ENCODE measurements at places on chromosomes 1 and 21.

GRCh38 chr1:51324251-51325010 lies 5.9 kb downstream of the TTC39A start:
- no peak for DNase-seq

- no peak for DNase-seq
Measured at GRCh38 chr21:41547111-41547510, 39.2 kb upstream of the TMPRSS2 start.

DNA sequence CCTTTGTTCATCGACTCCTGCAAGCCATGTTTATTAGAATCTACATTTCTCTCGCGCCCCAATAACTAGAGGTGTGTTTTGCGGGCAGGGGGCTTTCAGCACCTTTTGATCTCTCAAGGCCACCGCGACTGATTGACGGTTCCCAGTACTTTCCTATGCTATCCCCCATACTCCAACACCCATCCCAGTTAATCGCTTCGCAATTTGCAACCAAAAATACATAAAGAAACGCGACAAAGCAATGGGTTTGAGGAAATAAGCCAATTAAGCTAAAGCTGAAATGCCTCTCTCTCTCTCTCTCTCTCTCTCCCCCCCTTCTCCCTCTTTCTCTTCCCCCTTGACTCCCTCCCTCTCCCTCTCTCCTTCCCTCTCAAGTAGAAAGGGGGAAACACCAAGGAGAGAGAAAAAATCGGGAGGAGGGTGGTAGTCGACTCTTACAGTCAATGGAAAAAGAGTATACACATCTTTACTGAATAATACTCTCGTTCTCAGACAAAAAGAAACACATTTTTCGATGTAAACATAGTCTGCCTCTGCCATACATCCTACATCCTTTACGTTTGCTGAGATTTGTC lies 128.0 kb upstream of the DPYD start:
- no peak for DNase-seq

DNA sequence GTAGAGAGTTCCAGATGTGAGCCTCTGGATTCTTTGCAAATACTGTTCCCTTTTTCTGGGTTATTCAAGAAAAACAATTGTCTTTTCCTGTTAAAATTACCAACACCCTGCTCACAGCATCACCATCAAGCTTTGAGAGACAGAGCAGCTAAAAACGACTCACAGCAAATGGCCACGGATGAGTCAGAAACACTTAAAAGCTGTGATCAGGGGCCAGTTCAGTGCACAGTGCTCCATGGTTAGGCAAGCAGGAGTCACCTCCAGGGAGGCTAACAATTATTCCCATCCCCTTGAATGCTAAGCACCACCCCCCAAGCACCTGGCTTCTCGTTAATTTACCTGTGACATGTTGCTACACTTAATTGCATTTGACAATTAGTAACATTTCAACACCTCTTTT lies 128.4 kb upstream of the CAMK1G start:
- peak; percentile 65 for DNase-seq

GRCh38 chr1:22537441-22538139 lies 25.7 kb upstream of the EPHA8 start:
- DNase-seq: no peak

- no peak for DNase-seq
Measured at GRCh38 chr1:238139713-238140112, 249.0 kb upstream of the ZP4 start.

DNA sequence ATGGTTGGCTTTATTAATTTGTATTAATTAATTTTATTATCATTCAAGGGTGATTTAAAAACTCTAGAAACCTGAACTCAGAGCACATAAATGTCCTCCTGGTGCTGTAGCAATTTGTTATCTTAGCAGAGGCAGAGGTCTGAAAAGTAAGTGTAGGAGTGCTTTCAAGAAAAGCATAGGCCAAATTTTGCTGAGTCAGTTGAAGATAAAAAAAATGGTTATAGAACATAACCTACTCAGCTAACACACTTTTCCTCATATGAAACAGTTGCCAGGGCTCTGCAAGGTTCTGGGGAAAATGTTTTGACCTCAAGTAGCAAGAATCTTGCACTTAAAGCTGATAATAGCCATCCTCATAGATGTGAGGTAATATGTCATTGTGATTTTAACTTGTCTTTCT lies 53.5 kb upstream of the CHODL start:
- no peak for DNase-seq

- DNase-seq: peak; percentile 53
Measured at GRCh38 chr1:96521994-96522760, 199.4 kb upstream of the PTBP2 start.

GRCh38 chr21:42834726-42835191 lies 44.6 kb downstream of the WDR4 start:
- DNase-seq: no peak

DNA sequence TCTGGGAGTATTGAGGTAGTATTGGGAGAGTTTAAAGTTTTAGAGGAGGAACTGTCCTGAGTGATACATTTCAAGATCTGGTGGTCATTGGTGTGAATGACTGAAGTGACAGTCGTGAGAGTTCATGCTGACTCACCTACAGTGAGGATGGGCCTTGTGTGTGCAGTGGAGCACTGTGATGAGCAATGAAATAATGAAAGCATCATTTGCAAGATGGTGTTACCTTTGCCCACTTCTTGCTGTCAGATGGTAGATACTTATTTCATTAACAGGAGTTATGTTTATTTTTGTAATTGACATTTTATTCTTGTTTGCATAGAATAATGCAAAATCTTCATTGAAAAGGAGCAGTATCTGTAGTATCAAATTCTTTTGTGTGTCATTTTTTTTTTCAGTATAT lies 29.0 kb downstream of the POU2F1 start:
- no peak for DNase-seq

DNA sequence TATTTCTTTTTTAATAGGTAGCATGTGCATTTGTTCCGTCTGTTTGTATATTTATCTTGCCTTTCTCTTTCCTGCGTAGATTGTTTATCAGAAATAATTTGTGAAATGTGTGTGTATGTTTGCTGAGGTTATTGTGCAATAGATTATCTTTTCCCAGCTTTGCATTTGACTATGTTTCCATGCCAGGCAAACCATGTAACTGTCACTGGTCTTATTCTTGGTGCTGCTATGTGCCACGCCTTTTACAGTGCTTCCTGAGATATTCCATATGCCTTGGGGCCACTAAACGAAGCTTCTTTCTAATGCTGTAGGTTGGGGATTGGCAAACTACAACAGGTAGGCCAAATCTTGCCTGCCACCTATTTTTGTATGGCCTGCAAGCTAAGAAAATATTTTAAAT lies 598.8 kb downstream of the PLPP3 start:
- no peak for DNase-seq

DNA sequence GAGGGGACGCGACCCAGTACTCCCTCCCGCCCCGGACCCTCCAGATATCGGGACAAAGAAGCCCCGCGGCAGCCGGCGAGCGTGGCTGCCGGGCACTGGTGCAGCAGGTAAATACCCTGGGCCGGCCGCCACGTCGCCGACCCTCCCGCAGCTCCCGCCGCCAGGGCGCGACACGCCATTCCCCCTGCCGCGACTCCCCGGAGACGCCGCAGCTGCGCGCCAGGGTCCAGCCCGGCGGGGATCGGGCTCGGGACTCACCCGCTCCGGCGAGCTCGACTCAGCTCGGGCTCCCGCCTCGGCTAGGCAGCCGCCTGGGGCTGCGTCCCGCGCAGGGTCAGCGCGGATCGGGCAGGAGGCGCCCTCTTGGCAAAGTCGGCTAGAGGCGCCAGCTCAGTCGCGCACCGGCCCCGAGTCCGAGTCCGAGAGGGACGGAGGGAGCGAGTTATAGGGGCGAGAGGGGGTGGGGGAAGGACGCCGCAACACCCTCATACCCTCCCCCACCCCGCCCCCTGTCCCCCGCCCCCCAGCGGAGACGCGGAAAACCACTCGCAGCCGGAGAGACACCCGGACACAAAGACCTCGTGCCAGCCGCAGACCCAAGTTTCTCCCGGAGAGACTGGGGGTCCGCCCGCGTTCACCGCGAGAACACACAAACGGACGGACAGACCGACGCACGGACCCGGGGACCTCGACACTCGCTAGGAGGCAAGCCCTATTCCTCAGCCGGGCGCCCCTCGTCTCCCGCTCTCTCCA lies 985 bp downstream of the SYT6 start:
- DNase-seq: peak; percentile 37

DNA sequence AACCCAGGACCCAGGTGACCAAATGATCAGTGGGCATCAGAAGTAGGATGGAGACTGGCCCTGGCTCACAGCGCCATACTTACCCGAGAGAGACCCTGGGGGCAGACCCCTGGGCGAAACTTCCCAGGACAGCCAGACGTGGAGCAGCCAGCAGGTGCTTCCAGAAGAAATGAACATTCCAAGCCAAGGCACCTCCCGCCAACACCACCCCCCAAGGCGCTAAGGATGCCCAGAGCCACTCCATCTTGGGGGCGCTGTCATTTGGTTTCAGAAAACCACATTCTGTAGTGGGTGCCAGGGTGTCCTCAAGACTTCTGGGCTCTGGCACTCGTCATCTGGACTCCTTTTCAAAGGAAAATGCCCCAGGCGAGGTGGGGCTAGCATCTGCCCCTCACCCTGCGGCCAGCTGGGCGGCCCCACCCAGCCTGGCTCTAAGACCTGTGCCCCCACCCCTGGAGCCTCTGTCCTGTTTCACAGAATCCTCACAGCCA lies 98.8 kb downstream of the RIPK4 start:
- DNase-seq: no peak

- DNase-seq: no peak
Measured at GRCh38 chr1:116833718-116834117, 76.0 kb upstream of the PTGFRN start.

DNA sequence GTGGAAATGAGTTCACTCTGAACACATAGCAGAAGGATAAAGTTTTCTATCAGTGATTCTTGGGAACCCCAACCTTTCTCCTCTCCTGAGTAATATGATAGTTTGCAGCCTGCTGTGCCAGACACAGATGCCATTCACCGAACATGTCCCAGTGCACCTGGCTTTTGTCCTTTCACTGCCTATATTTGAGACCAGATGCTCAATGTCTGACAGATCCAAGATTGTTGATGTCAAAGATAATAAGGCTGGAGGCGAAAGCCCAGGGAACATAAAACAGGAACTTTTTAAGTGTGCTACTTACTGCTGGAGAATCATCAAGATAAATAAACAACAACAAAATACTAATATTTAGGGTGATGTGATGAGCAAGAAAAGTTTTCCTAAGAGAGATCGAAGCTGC lies 139.3 kb downstream of the TIAM1 start:
- no peak for DNase-seq

GRCh38 chr21:45208627-45208951 lies 79.1 kb downstream of the POFUT2 start:
- DNase-seq: peak; percentile 41

GRCh38 chr1:151458802-151459330 lies 428 bp downstream of the POGZ start:
- DNase-seq: peak; percentile 79

DNA sequence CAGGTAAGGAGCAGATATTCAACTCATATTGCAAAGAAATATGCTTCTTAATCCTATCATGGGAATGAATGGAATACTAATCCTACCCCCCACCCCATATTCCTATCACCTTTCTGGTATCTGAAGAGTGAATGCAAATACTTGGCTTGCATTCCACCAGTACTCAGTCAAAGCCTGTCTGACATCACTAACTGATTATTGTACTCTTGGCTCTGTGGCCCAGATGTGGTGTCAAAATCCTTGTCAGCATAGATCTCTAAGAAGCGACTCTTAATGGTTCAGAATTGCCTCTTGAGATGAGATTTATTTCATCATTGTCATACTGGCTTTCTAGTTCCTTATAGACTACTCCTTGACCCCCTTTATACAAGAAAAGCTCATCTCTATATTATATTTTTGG lies 604.6 kb downstream of the ADGRL2 start:
- DNase-seq: no peak

DNA sequence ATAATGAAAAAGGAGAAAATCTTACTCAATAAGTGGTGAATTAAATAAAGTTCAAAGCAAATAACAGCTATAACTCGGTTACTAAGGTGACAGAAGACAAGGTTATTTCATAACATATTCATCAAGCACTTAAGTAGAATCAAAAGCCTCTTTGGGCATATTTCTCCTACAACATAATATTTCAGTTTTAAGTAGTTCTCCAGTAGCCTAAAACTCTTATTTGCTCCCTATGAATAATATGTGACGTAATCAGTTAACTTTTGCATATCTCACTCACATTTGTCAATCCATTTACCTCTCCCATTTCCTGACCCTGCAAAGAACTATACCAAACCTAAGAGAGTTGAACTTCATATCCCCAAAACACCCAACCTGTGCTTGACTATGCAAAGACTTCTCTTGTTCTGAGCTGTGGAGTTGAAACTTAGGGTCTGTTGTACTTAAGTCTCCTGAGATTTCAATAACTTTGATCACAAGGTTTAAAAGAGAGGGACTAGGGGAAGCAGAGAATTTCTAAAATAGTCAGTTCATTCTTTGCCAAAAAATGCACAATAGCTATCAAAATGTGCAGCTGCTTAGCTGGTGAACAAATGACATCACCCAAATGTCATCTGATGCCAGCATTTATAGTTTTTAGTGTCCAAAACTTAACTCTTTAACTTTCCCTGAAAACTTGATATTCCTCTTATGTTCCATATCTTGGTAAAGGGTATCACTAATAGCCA lies 37.2 kb downstream of the TTLL7 start:
- no peak for DNase-seq

DNA sequence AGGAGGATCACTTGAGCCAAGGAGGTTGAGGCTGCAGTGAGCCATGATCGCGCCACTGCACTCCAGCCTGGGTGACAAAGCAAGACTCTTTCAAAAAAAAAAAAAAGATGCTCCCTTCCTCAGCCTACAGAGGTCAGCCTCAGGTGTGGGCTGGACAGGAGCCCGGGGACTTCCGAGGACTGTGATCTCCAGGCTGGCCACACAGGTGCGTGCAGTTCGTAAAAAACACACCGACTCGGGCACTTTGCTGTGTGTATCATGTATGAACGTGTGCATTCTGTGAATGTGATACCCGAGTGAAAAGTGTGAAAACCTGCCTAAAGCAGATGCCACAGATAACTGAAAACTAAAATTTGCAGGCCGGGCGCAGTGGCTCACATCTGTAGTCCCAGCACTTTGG lies 8.4 kb upstream of the CCDC27 start:
- DNase-seq: no peak

- no peak for DNase-seq
Measured at GRCh38 chr1:3906672-3907020, 6.6 kb upstream of the C1orf174 start.

- DNase-seq: no peak
Measured at GRCh38 chr1:46394872-46395465, 852 bp downstream of the FAAH start.

DNA sequence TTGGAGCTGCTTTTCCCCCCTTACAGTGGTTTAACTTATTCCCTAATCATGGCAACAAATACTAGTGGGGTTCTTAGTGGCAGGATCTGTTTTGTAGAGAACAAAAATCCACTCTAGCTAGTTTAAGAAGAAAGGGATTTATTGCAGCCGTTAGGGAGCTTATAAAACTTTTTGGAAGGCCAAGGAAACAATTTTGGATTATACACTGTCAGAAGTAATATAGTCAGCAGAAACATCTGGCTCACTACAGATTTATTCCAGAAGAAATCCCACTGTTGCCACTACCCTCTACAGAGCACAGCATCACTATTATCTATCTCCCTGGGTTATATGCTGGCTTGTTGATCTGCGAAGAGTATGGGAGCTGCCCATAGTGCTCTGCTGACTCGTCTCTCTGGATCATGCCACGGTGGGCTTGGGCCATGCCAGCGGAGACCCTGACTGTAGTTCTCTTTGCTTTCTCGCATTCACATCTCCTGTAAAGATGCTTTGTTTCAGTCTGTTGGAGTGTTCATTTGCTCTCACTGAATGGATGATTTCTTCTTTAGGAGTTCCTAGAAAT lies 107.5 kb downstream of the ODF2L start:
- no peak for DNase-seq

- DNase-seq: no peak
Measured at GRCh38 chr1:111101854-111102642, 37.8 kb downstream of the DRAM2 start.

- no peak for DNase-seq
Measured at GRCh38 chr1:180257486-180257885, 27.4 kb downstream of the LHX4 start.

Data from fibroblast of skin of right quadriceps (primary cell).